ENCODE measurements at places on chromosomes 1 and 21.

GRCh38 chr1:19730793-19731192 lies 66.1 kb downstream of the HTR6 start:
- DNase-seq, result no peak

DNA sequence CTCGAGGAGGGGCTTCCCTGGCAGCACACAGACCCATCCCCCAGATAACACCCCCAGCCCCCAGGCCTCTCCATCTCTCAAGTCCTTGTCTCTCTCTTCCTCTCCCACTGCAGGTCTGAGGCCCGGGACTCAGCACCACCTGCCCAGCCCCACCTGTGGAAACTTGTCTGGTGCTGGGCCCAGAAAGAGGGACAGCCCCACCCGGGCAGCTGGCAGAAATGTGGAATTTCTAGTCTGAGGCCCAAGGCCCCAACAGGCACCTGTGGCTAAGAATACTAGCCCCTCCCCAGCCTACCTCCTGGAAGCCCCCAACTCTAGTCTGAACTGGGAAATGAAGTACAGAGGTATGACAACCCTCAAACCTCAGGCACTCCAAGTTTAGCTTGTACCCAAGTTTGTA lies 15.4 kb downstream of the TTC39A start:
- no peak for DNase-seq

- DNase-seq, result no peak
These were observed 24.3 kb downstream of the RAP1GAP start for GRCh38 chr1:21644906-21645305.

- DNase-seq, result no peak
These were observed 94.3 kb downstream of the ADGRL4 start for GRCh38 chr1:78911956-78912880.

DNA sequence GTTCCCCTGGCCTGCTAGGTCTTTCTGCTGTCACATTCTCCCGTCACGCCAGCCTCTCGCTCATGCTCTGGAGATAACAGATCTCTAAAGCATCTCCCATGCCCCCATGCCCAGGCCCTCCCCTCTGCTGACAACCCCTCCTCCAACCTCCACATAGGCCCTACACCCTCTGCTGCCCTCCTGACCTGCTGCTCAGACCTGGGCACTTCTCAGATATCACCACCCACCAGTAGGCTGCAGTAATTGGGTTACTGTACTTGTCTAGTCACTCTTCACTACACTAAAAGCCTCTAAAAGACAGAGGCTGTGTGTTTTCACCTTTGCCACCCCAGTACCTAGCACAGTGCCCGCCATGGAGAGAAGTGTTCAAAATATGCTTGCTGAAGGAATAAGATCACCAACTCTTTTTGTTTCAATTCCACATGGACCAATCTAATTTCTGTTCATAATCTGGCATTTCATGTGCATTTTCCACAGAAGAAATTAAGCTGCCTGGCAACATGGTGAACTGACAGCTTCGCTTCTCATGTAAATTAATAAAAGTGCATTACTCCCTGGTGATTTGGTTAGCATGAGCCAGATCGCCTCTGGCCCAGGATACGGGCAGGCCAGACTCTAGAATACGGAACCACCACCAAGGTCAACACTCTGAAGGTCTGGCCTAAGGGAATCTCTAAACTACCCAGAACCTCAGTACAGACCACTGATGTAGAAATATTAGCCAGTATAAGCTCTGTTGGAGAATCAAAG lies 20.7 kb downstream of the LBR start:
- no peak for DNase-seq

GRCh38 chr1:17404820-17405219 lies 32.8 kb downstream of the PADI6 start:
- no peak for DNase-seq

Data from CD4-positive, alpha-beta T cell treated with Interferon gamma for 1 hour (primary cell).